ENCODE measurements at places on chromosomes 5 and 9. TPM values are rescaled to one million over a fixed set of nuclear protein-coding genes. Genes with fewer than 3 reads are reported as not detected.
A peak's percentile ranks its signal among the peaks of the same experiment; 100 is the strongest.

CDX1 gene
- not detected for total RNA-seq

- DNase-seq = no peak
These were observed 486.3 kb upstream of the ZNF462 start for GRCh38 chr9:106376689-106377088.

- no peak for DNase-seq
These were observed 672.1 kb upstream of the CHD1 start for GRCh38 chr5:99600952-99601351.

GRCh38 chr5:172178991-172179989 is 8.7 kb downstream of the STK10 start:
- peak; percentile 47 for DNase-seq

- DNase-seq = no peak
These were observed 9.5 kb downstream of the ARRDC3 start for GRCh38 chr5:91373600-91373999.

- no peak for DNase-seq
These were observed 77.5 kb downstream of the RXRA start for GRCh38 chr9:134403682-134404301.

- no peak for DNase-seq
These were observed 205.7 kb downstream of the AGTPBP1 start for GRCh38 chr9:85536076-85536475.

DNA sequence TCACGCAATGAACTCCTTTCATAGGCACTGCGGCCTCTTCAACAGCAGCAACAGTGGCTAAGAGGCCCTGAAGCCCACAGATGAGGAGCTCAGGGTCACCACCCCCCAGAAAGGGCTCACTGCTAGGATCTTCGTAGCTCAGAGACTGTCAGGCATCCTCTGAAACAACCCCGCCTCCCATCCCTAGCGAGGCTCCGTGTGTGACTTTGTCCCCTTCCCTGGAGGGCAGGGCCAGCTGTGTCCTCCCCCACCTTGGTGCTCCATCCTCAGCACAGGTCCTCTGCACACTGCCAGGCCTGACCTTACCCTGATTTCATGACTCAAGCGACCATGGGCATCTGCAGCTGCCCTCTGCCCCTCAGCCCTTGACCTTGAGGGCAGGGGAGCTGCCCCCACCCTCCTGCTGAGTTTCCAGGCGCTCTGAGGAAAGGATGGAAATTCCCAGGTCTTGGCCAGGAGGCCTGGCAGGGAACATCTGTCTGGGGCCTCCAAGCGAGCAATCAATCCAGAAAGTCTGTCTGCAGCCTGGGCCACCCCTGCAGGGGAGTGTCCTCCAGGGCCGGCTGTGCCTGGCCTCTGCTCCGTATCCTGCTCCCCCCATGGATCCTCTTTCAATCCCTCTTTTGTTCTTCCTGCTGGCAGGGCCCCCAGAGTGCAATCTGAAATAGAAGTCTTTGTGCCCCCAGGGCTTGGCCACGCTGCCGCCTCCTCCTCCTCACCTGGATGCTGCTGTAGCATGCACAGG is 6.8 kb upstream of the IRX4 start:
- no peak for DNase-seq

Measured in CD8-positive, alpha-beta memory T cell (primary cell).